ENCODE measurements at places on chromosomes 11 and 22. TPM values are rescaled to one million over a fixed set of nuclear protein-coding genes. Genes with fewer than 3 reads are reported as not detected.

SLC25A18 gene
- total RNA-seq, result not detected

TOLLIP gene
- total RNA-seq, result 37.5 TPM

KCTD14 gene
- not detected for total RNA-seq

KCNJ1 gene
- total RNA-seq, result not detected

IGLL1 gene
- not detected for total RNA-seq

SLC22A9 gene
- total RNA-seq, result not detected

GAL3ST1 gene
- not detected for total RNA-seq

TSKU gene
- total RNA-seq, result 1.3 TPM

CNTF gene
- total RNA-seq, result 3.3 TPM

EHF gene
- total RNA-seq, result not detected

P4HA3 gene
- not detected for total RNA-seq

POU2AF2 gene
- not detected for total RNA-seq

GPHA2 gene
- not detected for total RNA-seq

TP53I11 gene
- 0.51 TPM for total RNA-seq

HOATZ gene
- total RNA-seq, result not detected

KDM4D gene
- 1.6 TPM for total RNA-seq

OLFML1 gene
- not detected for total RNA-seq

SCO2 gene
- total RNA-seq, result 4.1 TPM

OR2AG1 gene
- not detected for total RNA-seq

TMPRSS6 gene
- not detected for total RNA-seq

CDK2AP2 gene
- 83.9 TPM for total RNA-seq

MS4A7 gene
- total RNA-seq, result 2.4 TPM

TTC28 gene
- 0.24 TPM for total RNA-seq

CHADL gene
- total RNA-seq, result not detected

OR6A2 gene
- total RNA-seq, result 2.2 TPM

C11orf91 gene
- not detected for total RNA-seq

TEX12 gene
- 0.59 TPM for total RNA-seq

TRPM5 gene
- total RNA-seq, result not detected

OR52H1 gene
- not detected for total RNA-seq

OR2AT4 gene
- not detected for total RNA-seq

RIBC2 gene
- 0.78 TPM for total RNA-seq

TRIM51 gene
- not detected for total RNA-seq

FOLR1 gene
- not detected for total RNA-seq

CLDN5 gene
- not detected for total RNA-seq

FAT3 gene
- total RNA-seq, result not detected

HARBI1 gene
- 8.4 TPM for total RNA-seq

KLHDC7B gene
- total RNA-seq, result 0.31 TPM

FLRT1 gene
- total RNA-seq, result 0.11 TPM

FAM227A gene
- total RNA-seq, result 0.57 TPM

OR8D4 gene
- total RNA-seq, result not detected

OR51E2 gene
- total RNA-seq, result not detected

RSF1 gene
- total RNA-seq, result 75.6 TPM

ALX4 gene
- total RNA-seq, result not detected

TPBGL gene
- not detected for total RNA-seq

RHOG gene
- 54.8 TPM for total RNA-seq

MRGPRE gene
- total RNA-seq, result not detected

PRODH gene
- not detected for total RNA-seq

CATSPER1 gene
- not detected for total RNA-seq

MICAL3 gene
- 210 TPM for total RNA-seq

ANO5 gene
- not detected for total RNA-seq

CARNS1 gene
- total RNA-seq, result 0.41 TPM

NPAS4 gene
- total RNA-seq, result not detected

MPZL2 gene
- not detected for total RNA-seq

DDIAS gene
- total RNA-seq, result 30.9 TPM

FOSL1 gene
- 0.52 TPM for total RNA-seq

ADAMTS15 gene
- total RNA-seq, result not detected

TSSK2 gene
- total RNA-seq, result not detected

KRTAP5-9 gene
- not detected for total RNA-seq

GP1BB gene
- total RNA-seq, result not detected
